Left forelimb (tissue), 1 donor: ENCODE measurements at places on chromosomes 12 and 14.

DNA sequence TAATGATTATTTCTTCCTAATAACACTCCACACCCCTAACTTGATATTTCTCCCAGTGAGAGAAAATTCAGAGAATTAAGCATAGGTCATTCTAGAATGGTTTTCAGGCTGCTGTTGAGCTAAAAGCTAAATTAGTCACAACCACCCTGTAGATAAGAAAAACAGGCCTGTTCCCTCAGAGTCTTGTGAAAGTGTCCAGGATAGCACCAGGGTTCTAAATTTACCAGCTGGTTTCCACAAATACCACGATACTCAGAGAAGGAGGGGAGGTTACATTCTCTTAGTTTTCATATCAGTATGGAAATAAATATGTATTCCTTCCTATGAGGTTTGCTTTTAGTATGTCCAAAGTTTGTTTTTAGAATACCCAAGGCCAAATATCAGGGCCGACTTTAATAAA, 66.0 kb upstream of the YARS2 start:
- no peak for DNase-seq

DNA sequence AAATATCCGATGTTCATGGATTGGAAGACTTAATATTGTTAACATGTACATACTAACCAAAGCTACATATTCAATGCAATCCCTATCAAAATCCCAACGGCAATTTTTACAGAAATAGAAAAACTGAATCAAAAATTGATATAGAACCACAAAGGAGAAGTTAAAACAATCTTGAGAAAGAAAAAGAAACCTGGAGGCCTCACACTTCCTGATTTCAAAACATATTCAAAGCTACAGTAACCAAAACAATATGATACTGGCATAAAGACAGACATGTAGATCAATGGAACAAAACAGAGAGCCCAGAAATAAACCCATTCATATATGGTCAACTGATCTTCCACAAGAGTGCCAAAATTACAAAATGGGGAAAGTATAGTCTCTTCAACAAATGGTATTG, 5.4 kb upstream of the PELI2 start:
- no peak for DNase-seq

DNA sequence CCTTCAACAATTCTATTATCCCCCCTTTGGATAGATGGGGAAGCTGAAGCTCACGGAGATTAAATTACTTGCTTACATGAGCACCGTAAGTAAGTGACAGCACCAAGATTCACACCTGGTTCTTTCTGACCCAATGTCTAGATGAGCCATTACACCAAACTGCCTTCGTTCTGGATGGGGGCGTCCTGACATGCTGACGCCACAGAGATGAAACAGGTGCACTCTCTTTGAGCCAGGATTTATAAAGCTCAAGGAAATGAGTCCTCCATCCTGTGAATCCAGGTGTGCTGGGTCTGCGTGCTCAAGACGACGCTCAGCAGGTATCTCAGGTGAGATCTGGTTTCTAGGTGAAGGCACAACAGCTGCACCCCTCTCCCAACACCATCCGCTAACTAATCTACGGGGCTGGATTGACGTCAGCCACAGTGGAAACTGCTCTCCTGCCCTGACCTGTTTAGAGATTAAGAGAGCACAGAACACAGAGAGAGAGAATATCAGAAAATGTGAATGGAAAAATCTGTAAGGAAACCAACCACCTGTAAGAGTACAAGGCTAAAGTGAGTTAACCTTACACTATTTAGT, 61.6 kb downstream of the KSR2 start:
- no peak for DNase-seq

GRCh38 chr14:69812711-69813110, 15.7 kb upstream of the SLC10A1 start:
- no peak for DNase-seq

DNA sequence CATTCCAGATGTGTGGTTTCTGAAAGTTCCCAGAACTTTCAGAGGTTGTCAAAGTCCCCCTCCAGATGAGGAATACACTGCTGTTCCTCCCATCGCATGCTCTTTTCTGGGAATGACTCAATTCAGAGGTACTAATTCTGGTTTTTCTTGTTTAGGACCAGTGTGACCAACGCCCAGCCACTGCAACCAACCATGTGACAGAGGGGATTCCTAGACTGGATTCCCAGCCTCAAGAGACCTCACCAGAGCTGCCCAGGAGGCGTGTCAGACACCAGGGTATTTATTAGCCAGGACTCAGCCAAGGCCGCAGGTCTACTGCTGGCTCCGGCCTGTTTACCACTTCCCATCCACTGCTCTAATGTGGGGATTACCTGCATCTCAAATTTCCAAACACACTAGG, 24.2 kb downstream of the TRAFD1 start:
- no peak for DNase-seq

DNA sequence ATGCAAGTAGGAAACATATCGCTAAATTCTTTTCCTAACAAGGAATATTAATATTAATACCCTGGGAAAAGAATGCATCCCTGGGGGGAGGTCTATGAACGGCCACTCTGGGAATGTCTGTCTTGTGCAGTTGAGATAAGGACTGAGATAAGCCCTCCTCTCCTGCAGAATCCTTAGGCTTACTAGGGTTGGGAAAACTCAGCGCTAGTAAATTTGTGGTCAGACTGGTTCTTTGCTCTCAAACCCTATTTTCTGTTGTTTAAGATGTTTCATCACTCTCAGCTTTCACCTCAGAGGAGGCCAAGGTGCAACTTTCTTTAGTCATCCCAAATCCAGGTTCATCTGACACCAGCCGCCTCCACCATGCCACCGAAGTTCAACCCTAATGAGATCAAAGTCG, 11.2 kb upstream of the RESF1 start:
- no peak for DNase-seq

GRCh38 chr12:124949066-124949465, 34.6 kb upstream of the UBC start:
- no peak for DNase-seq

DNA sequence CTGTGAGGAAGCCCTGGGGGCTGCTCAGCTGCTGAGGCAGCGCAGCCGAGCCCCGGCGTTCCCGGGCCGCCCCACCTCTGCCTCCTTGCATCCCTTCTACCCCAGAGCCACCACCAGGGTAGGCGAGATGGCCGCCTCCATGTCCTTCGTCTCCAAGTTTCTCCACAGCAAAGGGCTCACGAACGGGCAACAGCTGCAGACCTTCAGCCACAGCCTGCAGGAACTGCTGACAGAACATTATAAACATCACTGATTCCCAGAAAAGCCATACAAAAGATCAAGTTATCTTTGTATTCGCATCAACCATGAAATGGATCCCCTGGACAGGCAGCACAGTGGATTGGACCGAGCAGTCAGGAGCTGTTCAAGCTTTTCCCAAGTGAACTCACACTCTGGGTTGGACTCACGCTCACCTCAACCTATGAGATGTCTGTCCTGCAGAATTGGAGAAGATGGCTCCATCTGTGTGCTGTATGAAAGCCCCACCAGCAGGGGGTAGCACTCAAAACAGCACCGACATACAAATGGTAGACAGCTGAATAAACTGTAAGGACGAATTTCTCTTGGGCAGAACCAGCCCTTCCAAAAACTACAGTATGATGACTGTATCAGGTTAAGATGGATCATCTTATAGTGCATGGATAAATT, 19.4 kb upstream of the A2M start:
- DNase-seq: no peak

GRCh38 chr12:111438481-111438880, 32.8 kb downstream of the SH2B3 start:
- DNase-seq: no peak

GRCh38 chr12:113749433-113749815, 216.7 kb downstream of the RBM19 start:
- no peak for DNase-seq

- DNase-seq: peak; percentile 71
Measured at GRCh38 chr12:107320929-107321631, 227.7 kb upstream of the CRY1 start.

- no peak for DNase-seq
Measured at GRCh38 chr12:39764944-39765560, 145.4 kb upstream of the ABCD2 start.

DNA sequence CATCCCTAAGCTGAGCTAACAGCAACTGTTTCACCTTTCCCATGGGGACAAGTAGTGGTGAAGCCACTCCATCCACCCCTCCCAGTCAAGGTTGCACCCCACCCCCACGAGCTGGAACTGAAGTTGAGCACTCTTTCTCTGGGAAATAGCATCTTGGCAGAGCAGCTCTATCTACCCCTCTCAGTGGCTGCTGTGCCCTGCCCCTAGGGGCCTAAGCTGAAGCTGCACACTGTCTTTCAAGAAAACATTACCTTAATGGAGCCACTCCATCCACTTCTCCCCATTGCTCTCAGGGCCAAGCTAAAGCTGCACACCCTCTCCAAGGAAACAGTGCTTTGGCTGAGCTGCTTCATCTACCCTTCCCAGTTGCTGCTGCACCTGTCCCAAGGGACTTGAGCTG, 170.6 kb upstream of the CCDC196 start:
- no peak for DNase-seq

- no peak for DNase-seq
Measured at GRCh38 chr12:2893007-2893406, 2.3 kb downstream of the TULP3 start.

DNA sequence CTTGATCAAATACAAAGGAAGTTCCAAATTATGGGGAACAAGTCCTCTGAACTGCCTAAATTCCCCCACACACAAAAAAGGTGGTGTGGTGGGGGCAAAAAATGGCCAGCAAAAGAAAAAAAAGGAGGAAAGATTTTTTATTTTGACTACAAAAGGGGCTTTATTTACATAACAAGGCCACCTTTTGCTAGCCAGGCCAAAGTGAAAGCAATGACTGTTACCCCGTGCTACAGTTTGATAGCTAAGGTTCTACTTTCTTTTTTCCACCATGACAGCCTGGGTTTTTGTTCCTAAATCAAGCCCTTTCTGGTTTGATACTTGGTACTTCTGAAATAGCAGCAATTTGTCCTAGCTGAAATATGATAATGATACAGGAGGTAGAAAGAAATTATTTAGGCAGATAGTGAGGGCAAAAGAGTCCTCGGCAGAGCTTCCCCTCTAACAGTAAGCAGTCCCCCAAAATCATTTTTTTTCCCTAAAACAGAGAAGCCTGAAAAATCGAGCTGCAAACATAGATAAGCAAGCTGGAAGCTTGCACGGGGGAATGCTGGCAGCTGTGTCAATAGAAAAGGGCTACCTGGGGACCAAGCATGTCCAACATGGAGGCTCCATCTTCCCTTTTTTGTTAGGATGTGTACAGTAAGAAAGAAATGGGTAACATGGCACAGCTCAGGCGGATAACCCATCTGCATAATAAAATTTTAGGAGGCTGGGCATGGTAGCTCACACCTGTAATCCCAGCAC, 8.9 kb upstream of the B4GALNT1 start:
- no peak for DNase-seq

DNA sequence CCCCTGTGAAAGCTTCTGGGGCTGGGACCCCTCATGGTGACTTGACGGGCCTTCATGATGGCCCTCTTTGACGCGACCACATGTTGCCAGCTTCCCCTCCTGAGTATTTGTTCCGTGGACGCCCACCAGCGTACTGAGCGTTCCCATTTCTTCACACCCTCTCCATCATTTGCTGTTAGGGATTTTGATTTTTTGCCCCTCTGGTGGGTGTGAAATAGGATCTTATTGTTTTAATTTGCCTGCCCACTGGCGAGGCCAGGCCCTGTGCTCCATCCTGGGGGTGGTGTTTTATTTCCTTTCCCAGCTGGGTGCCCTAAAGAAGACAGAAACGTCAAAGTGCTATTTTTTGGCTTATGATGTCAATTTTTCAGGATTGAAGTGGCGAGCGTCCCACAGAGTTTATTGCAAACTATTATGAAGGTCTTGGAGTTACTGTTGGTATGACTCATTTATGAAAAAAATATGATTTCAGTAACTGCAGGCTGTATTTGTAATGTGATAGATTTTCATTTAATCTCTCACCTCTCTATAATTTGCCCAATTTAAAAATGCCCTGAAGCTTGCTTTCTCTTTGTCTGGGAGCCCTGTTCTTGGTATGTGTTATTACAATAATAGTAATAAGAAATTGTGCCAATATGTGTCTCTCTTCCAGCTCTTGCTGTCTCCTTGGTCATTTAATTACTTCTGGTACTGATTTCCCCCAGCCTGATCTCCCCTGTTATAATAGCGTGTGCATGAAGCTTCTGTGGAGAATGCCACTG, 99.6 kb downstream of the SLC25A47 start:
- no peak for DNase-seq

DNA sequence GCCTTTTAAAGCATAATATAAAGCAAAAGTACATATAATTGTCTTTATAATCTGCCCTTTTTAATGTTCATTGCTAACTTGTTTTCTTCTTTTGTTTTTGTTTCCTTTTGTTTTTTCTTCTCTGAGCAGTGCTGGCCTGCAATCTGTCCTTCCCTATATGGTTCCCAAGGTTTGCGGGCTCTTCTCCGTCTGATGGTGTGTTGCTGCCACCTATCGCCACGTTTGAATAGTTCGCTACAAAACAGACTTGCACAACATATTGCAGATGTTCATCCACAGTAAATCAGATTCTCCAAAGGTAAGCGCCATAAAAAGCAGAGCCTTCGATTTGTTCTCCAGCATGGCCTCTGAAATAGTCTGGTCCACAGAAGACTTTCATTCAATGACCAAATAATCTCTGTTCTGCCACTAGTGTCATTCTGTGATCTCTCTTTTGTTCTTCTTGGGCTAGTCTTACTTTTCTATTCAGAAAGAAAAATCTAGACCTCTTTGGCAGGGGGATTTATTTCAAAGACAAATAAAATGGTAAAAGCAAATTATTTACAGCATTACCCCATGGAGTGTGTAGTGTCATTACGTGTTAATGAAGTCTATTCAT, 33.5 kb downstream of the C12orf50 start:
- peak; percentile 67 for DNase-seq

DNA sequence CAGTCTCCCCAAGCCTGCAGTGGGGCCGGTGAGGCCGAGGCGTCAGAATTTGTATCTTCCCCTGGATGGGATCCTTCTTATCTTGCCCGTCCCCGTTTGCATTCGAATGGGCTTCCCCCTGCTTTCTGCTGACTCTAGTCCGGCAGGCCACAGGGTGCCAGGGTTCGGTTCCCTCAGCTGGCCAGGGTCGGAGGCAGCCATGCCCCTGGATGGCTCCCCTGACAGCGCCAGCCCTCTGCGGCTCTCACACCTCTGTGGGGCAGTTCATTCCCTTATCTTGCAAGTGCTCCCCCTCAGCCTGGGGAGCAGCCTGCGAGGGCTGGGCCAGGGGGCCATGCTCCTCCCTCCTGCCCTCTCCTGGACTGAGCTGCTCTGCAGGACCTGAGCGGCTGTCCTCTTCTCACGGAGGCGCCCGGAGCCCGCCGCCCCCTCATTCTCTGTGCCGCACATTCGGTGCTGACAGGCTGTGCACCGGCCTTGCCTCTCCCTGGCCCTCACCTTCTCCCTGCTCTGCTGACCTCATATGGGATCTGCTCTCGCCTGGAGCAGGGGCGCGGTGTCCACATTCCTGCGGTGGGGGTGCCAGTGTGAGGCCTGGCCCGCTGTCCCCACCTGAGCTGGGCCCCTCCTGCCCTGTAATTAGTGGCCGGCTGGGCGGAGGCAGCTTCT, 32.8 kb downstream of the KIF26A start:
- no peak for DNase-seq
